Activated CD4-positive, alpha-beta T cell treated with anti-CD3 and anti-CD28 coated beads for 1 hour (primary cell): ENCODE measurements at places on chromosomes 1 and 21.

DNA sequence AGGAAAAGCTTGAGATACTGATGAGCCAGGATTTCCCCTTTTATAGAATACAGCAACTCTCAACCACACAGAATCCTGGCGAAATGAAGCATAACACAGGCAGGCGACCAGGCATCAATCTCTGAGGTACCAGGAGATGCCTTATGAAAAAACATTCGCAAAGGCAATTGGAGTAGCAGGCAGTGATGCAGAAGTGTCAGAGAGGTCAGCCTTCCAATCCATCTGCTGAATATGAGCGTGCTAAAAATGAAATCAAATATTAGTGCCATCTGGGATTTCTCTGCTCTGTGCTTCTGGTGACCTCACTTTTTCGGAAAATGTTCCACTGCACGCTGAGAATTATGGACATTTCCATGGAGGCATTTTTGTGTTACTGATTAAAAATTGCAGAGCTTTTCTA lies 258.8 kb downstream of the VAV3 start:
- DNase-seq, result no peak

GRCh38 chr1:218829097-218829496 lies 344.6 kb upstream of the LYPLAL1 start:
- no peak for DNase-seq

DNA sequence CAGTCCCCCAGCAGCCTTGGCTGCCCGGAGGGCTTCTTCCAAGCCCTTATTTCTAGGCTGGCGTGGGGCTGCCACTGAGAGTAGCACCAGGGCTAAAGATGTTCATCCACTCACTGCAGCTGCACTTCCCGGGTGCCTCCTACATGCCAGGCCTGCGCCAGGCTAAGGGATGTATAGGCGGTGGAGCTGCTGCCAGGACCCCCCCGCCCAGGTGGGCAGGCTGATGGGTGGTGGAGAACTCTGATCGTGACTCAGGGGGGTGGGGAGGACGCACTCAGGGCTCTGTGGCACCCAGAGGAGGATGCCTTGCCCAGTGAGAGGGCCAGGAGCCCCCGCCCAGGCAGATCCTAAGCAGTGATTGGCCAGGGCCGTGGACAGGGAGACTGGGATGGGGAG lies 34.1 kb downstream of the CFAP74 start:
- DNase-seq, result no peak

DNA sequence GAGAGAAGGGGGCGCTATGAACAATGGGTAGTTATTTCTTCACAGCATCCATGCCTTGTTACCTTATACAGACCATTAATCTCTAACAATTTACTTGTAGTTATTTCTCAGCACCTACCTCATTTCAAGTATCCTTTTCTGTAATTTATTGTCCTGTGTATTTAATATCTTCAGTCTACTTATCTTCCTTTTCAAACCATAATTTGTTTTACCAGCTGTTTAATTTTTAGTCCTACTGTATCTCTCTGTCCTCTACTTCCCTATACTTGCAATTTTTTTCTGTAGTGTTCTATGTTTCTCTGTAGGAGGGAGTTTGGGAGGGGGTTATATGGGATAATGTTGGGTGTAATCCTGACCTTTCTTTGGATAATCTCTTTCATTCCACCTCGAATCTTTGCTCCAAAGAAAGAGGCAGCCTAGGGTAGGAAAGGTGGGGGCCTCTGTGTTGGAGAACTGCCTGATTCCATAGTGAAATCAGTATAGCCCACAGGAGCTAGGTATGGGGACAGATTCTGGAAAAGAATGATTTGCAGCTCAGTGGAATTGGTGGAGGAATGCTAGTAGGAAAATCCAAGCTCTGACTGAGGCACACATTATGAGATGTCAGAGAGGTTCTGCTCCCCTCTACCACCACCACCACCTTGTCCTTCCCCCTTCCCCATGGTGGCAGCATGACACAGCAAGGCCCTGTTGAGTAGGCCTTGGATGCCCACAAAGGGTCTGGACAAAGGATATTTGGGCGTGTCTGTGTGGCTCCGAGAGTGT lies 642 bp downstream of the MLLT11 start:
- DNase-seq, result no peak

GRCh38 chr1:213513006-213513405 lies 462.0 kb downstream of the RPS6KC1 start:
- no peak for DNase-seq

- DNase-seq, result no peak
These were observed 916 bp downstream of the YIPF1 start for GRCh38 chr1:53888681-53889080.

DNA sequence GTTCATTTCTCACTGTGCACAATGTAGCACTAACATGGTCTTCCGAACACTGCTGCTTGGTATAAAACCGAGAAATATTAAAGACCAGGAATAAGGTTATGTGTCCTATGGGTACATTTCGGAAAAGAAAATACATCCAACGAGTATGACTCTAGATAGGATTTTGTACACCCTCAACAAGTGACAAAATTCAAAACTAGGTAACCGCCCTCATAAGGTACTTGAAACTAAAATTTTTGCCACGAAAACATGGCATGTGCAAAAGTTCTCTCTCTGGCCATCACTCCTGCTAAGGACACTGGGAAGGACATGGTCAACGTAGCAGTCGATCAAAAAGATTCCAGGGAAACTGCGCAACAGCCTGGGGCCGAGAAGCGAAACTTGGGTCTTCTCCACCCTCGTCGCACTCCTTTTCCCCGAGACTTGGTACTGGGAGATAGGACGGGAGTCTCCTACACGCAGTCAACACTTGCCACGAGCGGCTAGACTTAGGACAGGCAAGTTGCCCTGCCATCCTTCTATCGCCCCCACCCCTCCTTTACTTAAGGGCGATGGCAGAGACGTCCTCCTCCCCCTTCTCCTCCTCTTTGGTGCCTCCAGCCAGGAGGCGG lies 338 bp upstream of the TOR1AIP1 start:
- DNase-seq, result no peak

- DNase-seq, result no peak
These were observed 31.0 kb upstream of the NID1 start for GRCh38 chr1:236095705-236096520.
